ENCODE measurements at places on chromosomes 7 and 10.
A peak's percentile ranks its signal among the peaks of the same experiment; 100 is the strongest.

DNA sequence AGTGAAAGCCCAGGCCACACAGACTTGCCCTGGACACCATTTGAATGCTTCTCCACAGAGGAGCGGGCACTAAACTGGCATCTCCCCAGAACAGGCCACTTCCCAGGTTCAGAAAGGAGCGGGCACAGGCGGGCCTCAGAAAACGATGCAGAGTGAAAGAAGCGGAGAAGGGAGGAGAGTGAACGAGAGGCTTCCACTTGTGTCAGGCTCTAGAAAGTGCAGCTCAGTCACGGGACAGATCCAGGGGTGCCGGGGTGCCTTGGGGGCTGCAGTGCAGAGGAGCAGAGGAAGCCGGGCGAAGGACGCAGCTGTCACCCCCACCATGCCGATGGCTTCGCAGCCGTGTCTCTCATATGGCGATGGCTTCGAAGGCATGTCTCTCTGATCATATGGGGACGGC lies 26.1 kb upstream of the PRKAR1B start:
- DNase-seq: no peak

DNA sequence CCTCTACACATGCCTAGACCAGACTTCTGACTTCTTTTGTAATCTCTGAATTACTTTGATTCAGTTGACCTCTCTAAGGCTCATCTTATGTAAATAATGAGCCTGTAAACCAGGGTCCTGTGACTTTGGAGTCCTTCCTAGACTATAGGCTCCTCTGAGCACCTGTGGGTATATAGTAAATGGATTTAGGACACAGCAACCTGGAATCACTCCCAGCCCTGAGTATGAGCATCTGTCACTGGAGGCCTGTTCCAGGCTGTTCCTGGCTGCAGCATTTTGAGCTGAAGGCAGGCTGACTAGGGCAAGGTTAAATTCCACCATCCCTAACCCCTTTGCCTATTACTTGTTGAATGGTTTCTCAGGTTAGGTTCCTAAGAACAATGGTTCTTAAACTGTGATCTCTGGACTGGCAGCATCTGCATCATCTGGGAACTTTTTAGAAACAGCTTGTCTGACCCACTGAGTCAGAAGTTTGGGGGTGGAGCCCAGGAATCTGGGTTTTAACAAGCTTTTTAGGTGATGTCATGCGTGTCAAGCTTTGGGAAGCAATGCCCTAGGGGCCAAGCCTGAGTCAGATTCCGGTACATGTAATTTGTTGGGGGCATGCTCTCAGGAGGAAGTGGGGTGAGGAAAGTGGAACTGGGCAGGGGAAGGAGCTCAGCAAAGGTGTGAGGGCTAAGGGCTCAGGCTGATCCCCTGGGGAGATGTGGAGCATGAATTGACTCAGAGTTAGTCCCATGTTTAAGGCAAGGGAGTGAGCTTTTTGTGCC lies 28.2 kb downstream of the MINDY4 start:
- no peak for DNase-seq

DNA sequence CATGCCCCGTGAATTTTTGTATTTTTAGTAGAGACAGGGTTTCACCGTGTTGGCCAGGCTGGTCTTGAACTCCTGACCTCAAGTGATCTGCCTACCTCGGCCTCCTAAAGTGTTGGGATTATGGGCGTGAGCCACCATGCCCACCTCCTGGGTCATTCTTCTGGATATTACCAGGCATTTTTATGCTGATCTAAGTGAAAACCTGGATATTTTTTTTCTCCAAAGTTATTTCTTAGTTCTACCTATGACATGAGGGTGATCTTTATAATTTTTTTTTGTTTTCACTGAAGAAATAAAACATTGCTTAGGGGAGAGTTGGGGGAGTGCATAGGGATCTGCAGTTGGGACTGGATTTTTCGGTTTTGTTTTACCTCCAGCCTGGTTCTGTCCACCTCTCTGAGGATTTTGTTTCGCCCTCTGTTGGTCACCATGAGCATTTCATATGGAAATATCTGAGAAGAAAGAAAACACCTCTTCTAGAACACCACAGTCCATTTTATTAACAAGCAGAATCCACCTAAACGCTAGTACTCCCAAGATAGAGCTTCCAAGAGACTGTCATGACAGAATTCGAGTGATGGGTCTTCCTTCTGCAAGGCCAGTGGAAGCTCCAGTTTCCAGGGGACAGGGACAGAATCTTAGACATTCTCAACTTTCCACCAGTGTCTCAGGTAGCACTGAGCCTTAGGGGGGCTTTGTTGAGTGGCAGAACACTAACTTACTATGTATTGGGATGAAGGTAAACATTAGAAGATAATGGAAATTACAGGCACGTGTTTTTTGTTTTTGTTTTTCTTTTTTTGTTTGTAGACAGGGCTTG lies 33.4 kb upstream of the AFAP1L2 start:
- no peak for DNase-seq

GRCh38 chr7:114405427-114405826 lies 9.2 kb upstream of the FOXP2 start:
- no peak for DNase-seq

- DNase-seq: no peak
These were observed 99.2 kb downstream of the ATXN7L1 start for GRCh38 chr7:105776986-105777910.

GRCh38 chr10:30812018-30812851 lies 182.7 kb upstream of the LYZL2 start:
- DNase-seq: no peak

- DNase-seq: no peak
These were observed 1.4 kb downstream of the CPXM2 start for GRCh38 chr10:123890226-123890625.

- no peak for DNase-seq
These were observed 319 bp upstream of the STX1A start for GRCh38 chr7:73719806-73720169.

DNA sequence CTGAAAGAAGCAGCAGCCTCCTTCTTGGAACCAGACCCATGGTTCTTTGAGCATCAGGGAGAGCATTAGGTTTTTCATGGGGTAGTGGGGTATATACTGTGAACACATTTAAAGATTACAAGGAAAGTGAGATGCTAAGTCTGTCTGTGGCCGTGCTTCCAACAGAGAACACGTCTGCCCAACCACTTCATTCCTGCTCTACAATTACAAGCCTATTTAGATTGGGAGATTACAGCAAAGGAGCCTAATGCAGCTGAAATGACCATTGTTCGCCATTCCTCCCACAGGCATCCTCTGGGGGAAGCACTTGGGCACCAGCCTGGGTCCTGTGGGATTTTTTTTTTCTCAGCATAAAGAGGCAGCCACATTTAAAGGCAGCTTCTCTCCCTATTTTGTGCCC lies 536.4 kb downstream of the XPNPEP1 start:
- DNase-seq: no peak

DNA sequence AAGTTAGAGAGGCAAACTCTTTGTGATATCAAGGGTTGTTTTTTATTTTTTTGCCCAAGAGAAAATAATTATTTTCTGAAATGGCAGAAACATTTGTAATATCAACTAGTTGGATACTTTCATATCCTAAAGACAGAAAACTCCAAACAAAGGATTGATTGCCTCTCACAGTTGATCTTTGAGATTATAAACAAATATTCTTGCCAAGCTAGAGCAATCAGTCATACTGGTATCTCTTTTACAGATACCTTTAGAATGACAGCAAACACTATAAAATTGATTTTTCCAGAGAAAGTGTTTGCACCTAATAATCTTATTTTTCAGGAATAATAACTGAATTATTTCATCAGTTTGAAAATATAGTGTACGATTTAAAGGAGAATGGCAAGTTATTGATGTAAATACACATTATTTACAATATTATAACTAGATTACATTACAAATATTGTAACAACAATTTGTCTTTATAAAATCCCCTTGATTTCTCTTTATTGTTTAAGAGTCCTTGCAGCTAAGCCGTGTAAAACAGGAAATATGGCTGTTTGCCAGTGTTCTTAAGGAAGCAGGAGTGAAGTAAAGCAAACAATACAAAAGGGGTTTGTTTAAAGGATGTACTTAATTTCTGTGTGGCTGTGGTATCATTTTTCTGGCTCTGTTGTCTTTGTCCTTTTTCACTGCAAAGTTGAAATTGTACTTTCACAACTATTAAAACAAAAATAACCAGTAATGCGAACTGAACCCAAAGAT lies 58.4 kb downstream of the MAPK8 start:
- peak; percentile 51 for DNase-seq

DNA sequence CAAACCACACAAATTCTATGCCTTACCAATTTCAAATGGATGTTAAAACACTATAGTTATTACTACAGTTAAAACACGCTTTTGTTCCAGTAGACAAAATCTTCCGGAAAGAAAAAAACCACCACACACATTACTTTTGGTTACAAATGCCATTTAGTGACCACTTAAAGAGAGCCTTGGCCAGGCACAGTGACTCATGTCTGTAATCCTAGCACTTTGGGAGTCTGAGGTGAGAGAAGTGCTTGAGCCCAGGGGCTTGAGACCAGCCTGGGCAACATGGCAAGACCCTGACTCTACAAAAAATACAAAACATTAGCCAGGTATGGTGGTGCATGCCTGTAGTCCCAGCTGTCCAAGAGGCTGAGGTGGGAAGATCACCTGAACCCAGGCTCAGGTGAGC lies 7.2 kb downstream of the TNPO3 start:
- no peak for DNase-seq

DNA sequence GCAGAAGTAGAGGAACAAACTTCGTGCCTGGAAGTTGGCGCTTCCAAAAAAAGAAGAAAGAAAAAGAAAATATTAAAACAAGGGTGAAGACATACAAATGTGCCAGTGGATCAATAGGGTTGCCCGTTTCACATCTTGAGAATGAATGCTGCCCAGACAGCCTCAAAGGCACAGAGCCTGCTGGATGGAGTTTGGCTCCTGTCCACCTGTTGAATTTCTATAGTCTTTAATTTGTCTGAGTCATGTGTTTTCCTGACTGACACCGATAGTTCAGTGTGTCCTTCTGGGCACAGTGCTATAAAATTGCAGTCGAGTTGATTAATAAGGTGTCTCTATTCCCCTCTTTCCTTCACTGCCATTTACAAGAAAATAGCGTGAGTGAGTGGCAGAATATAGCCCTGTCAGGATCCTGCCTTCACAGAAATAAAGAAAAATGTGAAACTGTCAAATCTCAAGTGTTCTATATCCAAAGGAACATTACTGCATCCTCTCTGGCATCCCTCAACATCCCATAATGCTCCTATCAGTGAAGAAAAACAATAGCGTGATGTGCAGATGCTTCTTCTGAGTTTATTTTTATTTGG lies 471.3 kb upstream of the AUTS2 start:
- no peak for DNase-seq

- DNase-seq: peak; percentile 97
These were observed 108.1 kb downstream of the GRID1 start for GRCh38 chr10:86258499-86258898.

DNA sequence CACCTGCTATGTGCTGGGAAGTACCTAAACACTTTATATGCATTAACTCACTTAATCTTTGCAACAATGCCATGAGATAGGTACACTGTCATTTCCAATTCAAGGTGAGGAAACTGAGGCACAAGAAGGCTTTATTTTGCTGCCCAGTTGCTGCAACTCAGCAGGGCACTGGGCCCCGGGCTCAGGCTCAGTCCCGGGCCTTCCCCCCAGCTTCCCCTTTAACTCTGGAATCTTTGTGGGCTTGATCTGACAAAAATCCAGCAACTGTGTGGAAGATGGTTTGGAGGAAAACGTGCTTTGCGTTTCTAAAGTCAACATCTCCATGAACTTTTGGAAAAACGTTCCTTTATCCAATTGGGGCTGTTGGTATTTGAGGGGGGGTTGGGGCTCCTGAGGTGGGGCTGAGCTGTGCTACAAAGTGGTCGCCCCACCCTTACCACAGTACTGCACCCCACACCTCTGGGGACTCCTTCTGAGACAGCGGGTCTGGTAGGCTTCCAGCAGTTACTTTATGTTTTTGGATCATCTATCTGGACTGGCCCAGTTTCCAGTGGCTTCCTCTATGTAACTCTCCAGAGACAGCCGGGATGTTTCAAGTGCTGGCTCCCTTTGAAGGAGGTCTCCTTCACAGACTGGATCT lies 40.5 kb upstream of the CAMK1D start:
- no peak for DNase-seq

GRCh38 chr7:50762337-50762736 lies 20.4 kb downstream of the GRB10 start:
- DNase-seq: no peak

GRCh38 chr7:95725205-95725604 lies 47.1 kb upstream of the DYNC1I1 start:
- peak; percentile 35 for DNase-seq

All from pons (tissue), 1 donor.